ENCODE measurements at places on chromosomes 2 and 18.

- DNase-seq, result no peak
Measured at GRCh38 chr2:122206101-122206500, 450.6 kb downstream of the TSN start.

GRCh38 chr18:74631623-74632350 lies 34.1 kb downstream of the ZNF407 start:
- DNase-seq, result no peak

- DNase-seq, result no peak
Measured at GRCh38 chr2:127740665-127741288, 39.5 kb downstream of the SFT2D3 start.

- DNase-seq, result no peak
Measured at GRCh38 chr18:25675123-25675850, 323.3 kb upstream of the ZNF521 start.

DNA sequence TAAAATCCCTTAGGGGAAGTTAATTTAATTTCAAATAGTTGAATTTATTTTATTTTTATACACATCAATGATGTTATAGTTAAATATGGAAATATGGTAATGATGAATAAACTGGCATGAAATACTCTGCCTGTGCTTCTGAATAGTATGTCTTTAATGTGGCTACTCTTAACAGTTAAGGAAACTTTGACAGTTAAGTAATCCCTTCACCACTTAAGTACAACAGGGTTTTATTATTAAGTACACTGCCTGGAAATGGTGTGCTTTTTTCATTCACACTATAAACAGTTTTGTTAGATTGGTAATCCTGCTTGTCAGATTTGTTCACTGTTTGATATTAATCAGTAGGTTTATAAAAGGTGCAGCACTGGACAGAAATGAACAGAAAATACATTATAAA lies 412.0 kb upstream of the ZEB2 start:
- no peak for DNase-seq

DNA sequence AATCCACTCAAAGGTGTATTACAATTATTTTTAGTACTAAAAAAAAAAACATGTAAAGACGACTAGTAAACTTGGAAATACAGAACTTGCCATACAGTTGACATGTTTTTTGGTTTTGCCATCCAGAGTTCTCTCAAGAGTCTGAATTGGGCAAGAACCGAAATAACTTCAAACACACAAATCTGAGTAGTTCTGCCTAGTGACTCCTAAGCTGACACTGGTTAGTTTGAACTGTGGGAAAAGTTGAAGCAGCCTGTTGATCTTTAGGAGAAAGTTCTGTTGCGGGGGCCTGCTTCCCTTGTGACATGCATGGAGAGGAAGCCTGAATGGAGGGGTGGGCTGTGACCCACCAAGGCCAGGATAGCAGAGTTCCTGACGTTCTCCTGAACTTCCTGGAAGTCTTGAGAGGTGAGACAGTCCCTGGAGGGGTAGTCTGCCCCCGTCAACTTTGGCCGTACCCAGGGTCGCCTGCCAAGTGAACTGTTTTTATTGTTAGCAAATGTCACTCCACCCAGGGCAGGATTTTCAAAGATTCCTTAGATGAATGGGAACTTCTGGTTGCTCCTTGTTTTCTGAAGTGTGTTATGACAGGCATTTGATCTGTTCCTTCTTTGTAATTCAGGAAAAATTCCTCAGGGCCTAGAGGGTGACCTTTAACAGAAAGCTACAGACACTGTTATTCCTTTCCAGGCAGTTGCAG lies 85.6 kb upstream of the SPTBN1 start:
- no peak for DNase-seq

DNA sequence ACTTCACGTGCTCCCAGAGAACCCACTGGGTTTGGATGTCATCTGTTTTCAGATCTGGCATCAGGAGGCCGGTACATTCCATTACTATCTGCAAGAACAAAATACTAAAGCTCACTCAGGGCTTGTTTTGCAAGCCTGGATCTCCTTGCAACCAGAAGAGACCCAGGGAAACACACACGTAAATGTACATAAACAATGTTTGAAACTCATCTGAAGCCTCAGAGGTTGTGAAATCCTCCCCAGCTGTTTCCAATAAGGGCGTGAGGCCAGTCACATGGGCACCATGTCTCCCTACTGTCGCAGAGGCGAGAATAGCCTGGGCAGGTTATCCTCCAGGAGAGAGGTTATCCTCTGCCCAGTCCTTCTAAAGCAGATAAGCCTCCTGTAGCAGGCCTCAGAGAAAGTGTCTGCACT lies 186.9 kb downstream of the GFPT1 start:
- DNase-seq, result no peak

GRCh38 chr18:36568487-36568886 lies 260.3 kb downstream of the TPGS2 start:
- DNase-seq, result no peak

DNA sequence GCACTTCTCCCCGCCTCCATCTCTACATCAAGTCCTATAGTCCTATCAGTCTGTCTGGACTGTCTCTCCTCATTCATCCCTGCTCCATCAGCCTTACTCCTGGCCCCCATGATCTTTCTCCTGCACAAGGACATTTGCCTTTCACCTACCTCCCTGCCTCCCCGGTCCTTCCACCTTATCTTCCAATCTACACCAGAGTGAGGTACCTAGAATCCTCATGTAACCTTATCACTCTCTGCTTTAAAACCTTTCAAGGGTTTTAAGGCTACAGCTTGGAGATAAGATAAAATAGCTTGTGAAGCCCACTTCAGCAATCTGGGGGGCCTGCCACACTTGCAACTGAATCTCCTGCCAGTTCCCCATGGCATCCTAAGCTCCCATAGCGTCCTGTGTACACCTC lies 12.8 kb downstream of the CDC42EP3 start:
- DNase-seq, result no peak

DNA sequence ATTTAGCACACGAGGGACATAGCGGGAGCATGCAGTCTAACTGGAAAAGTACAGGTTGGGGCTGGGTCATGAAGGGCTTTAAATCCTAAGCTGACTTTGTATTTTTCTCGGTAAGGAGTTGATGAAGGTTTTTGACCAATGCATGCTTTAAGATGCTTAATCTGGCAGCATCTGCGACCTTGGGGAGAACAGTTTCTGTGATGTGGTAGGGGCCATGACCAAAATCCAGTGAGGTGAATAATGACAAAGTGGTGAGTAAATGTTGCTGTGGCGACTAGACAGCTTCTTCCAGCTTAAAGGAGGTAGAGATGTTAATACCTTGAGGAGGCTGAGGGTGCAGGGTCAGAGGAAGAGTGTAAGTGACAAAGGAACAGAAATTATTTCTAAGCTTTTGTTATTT lies 174.6 kb upstream of the ALPP start:
- DNase-seq, result no peak

- DNase-seq, result no peak
Measured at GRCh38 chr2:96140941-96141623, 2.8 kb upstream of the ASTL start.

- no peak for DNase-seq
Measured at GRCh38 chr2:102848366-102848839, 86.6 kb downstream of the TMEM182 start.

- DNase-seq, result no peak
Measured at GRCh38 chr18:1094409-1094808, 189.7 kb downstream of the ADCYAP1 start.

DNA sequence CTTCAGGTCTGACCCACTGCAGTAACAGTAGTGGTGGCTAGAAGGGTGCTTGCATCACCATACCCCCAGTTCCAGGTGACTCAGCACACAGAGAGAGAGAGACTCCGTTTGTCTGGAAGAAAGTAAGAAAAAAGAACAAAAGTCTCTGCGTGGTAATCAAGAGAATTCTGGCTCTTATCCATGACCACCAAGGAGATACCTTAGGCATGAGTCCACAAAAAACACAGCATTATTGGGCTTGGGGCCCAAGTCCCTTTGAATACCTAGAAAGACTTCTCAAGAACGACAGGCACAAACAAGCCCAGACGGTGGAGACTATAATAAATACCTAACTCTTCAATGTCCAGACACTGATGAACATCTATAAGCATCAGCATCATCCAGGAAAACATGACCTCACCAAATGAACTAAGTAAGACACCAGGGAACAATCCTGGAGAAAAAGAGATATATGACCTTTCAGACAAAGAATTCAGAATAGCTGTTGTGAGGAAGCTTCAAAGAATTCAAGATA lies 21.7 kb upstream of the BAZ2B start:
- DNase-seq, result no peak

- no peak for DNase-seq
Measured at GRCh38 chr2:27723372-27724144, 48.0 kb upstream of the MRPL33 start.

DNA sequence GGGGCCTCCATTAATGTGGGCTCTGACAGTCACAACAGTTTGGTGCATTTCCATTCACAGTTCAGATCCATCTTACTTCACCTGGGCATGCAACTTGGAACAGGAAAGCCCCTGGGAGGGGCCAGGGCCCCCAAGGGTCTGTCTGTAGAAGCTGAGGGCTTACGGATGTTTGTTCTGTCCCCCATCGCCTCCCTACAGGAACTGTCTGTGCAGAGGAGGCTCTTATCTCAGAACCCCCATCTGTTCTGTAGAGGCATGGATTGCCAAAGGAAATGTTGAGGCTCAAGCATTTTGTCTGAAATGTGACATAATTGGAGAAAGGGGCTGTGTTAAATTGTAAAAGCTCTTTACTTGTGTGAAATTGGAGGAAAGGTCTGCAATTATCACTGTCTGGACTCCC lies 334.3 kb downstream of the CLIP4 start:
- no peak for DNase-seq

DNA sequence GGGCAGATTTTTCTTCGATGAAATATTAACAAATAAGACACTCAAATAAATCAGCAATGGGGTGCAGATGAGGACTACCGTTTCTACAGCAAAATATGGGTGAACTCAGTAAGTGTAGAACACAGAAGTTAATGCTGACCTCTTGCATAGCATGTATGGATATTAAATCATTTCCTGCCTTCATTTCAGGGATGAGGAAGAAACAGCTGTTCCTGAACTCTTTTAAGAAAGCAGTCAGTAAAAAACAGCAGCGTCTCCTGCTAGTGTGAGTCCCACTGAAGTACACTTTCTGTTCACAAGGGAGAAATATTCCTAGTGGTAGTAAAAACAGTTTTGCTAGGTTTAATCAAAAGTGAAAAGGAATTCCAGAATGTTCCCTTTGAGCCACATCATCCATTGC lies 379.0 kb downstream of the ZEB2 start:
- no peak for DNase-seq

DNA sequence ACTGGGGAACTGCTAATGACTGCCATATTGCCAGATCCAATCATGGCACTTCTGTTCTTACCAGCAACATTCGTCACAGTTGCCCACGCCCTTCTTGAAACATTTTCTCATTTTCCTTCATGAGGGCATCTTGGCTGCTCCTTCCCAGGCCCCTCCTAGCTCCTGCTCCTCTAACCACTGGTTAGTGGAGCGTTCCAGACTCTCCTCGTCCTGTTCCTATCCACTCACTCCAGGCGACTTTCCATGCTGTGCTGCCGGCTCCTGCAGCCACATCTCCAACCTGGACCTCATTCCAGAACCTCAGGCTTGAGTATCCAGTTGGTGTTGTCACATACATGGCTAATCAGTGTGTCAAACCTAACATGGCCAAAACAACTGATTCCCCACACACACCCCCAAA lies 1.3 kb upstream of the ADI1 start:
- DNase-seq, result no peak

DNA sequence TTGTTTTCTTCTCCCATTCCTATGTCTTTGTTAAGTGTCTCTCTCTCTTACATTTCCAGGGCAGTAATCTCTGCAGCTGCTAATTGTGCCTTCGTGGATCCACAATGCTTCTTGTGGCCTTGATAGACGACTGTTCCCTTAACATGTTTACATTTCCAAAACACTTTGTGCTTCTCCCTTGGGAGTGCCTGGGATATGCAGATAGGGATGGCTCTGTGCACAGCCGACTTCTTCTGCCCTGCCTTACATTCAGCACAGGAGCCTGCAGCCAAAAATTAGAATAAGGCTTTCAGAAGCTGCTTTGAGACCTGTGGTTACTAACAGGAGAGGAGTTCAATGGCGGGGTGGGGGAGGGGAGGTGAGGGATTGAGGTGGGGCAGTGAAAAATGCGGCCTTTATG lies 328.9 kb downstream of the TDRD15 start:
- no peak for DNase-seq

DNA sequence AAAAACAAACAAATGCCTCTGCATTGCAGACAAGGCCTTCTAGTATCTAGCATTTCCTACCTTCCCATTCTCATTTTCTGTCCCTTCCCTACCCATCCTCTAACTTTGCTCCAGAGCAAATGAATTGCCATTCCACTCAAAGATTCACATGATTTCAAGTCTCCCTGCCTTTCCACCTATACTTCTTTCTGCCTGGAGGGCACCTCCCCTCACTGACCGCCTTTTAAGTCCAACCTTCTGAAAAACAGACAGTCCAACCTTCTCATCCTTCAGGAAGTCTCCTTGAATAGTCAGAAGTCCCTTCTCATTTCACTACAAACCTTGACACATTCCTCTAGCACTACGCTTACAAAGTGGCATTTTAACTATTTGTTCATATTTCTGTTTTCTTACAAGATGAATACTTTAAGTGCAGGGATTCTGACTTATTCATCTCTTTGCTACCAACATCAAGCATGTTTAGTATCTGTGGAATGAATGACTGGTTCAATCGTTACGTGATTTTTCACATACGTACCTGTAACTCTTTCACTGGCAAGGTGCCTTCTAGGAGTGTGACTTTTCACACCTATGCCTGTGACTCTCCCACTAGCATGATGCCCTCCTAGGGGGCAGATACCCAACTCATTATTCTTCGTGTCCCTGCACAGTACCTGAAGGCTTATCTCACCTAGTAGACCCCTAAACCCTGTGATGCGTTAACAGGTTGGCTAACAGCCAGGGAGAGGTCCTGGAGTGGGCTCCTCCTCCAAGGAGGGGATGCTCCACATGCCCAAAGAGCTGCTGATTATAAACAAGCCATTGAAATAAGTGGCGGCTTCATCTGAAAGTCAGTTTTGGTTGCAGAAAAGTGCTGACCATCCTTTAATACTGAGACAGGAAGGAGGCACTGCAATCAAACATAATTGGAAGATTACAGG lies 356.2 kb downstream of the MYCN start:
- DNase-seq, result no peak

GRCh38 chr2:177716484-177716883 lies 323.9 kb downstream of the AGPS start:
- no peak for DNase-seq

GRCh38 chr18:74427442-74428112 lies 29.5 kb downstream of the DIPK1C start:
- no peak for DNase-seq

GRCh38 chr2:64356906-64357305 lies 97.1 kb upstream of the LGALSL start:
- no peak for DNase-seq

DNA sequence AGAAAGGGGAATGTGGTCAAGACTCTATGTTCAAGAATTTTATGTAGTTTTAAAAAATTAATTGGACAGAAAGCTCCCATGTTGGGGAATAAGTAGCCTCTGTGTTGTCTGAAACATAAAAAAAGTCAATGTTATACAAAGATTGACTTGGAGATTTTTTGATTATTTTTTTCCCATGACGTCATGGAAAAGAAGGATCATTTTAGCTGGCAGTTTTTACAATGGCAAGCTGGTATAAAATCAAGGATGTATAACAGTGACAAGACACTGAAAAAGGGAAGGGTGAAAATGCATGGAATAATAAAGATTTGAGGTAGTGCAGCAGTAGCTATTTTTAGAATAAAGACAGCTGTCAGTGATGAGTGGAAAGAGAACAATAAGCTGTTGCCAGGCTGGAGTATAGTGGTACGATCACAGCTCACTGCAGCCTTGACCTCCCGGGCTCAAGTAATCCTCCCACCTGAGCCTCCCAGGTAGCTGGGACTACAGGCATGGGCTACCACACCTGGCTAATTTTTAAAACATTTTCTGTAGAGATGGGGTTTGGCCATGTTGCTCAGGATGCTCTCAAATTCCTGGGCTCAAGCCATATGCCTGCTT lies 9.2 kb downstream of the SLC39A10 start:
- DNase-seq, result no peak

Data from stimulated activated CD8-positive, alpha-beta memory T cell treated with anti-CD3 and anti-CD28 coated beads, Interleukin-15, amount 100 ng/mL, for 1 hour (primary cell).